ENCODE measurements at places on chromosomes 7 and 10. TPM values are rescaled to one million over a fixed set of nuclear protein-coding genes. Genes with fewer than 3 reads are reported as not detected.
A peak's percentile ranks its signal among the peaks of the same experiment; 100 is the strongest.

GRCh38 chr7:130441408-130441869 is 623 bp upstream of the CEP41 start:
- H3K4me1 ChIP-seq, result no peaks in the 10 kb centered on the region
- no peak for DNase-seq
- no peaks in the 10 kb centered on the region for H3K36me3 ChIP-seq
- H3K27me3 ChIP-seq, result no peaks in the 10 kb centered on the region
- H3K4me3 ChIP-seq, result peak overlapping the region; percentile 81
- H3K27ac ChIP-seq, result no peak overlapping the region

DNA sequence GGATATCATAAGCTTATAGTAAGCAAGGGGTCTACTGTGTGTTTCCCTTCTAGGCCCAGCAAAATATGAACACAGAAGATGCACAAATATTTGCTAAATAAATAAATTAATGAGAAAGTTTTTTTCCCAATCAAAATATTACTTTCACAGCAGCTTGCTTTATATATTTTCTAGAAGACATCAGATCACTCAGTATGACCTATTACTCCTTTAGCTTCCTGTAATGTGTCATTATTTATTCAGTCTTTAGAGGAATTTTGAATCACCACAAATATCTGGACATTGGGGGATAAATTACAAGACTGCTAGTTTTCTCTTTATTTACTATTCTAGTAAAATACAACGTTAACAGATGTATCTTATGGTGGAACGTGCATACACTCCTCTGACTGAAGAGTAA is 765.8 kb upstream of the POM121L12 start:
- no peaks in the 10 kb centered on the region for H3K4me1 ChIP-seq

GRCh38 chr10:59384761-59385160 is 22.4 kb upstream of the FAM13C start:
- no peaks in the 10 kb centered on the region for H3K27me3 ChIP-seq
- H3K4me1 ChIP-seq, result peaks cover 3% of the 10 kb centered on the region
- no peak overlapping the region for H3K4me3 ChIP-seq
- H3K27ac ChIP-seq, result no peak overlapping the region
- H3K36me3 ChIP-seq, result no peaks in the 10 kb centered on the region
- no peak for DNase-seq

DNA sequence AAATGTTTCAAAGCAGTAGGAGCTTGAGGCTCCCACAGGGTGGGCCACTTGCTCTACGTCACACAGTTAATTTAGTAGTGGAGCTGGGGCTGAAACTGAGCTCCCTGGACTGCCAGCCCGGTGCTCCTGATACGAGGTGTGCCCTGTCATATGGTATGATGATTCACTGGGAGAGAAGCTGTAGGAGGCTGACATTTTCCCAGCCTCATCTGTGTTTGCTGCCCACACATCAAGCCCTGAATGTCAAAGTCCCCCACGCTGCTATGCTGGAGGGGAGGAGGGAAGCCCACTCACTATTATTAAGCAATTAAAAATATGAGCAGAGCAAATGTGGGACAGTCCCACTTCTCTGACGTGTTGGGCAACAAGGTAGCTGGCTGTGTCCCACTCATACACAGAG is 81.2 kb upstream of the SORCS3 start:
- no peak overlapping the region for H3K27ac ChIP-seq
- H3K4me3 ChIP-seq, result no peak overlapping the region
- no peaks in the 10 kb centered on the region for H3K27me3 ChIP-seq
- H3K36me3 ChIP-seq, result no peaks in the 10 kb centered on the region
- DNase-seq, result no peak
- no peaks in the 10 kb centered on the region for H3K4me1 ChIP-seq

DNA sequence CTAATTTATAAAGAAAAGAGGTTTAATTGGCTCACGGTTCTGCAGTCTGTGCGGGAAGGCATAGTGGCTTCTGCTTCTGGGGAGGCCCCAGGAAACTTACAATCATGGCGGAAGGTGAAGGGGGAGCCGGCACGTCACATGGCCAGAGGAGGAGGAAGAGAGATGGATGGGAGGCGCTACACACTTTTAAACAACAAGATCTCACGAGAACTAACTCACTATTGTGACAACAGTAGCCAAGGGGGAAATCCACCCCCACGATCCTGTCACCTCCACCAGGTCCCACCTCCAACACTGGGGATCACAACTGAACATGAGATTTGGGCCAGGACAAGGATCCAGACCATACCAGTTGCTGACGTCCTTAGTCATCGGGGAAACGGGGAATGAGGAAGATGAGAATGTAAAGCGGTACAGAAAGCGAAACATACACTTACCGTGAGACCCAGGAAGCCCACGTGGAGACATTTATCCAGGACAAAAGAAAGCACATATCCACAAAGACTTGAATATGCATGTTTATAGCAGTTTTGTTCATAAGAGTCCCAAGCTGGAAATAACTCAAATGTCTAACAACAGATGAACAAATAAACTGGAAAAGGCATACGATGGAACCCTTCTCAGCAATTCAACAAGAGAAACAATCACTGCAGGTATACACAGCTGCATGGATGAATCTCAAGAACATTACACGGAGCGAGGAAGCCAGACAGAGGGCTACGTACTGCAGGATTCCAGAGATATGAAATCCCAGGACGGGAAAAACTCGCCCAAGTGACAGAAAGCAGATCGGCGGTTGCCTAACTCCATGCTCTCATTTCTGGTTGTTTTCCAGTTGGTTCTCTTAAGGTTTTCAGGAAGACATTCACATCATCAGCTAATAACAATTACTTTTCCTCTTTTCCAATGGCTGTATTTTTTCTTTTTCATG is 26.2 kb upstream of the INPP5A start:
- H3K4me1 ChIP-seq, result no peaks in the 10 kb centered on the region
- DNase-seq, result no peak
- no peak overlapping the region for H3K27ac ChIP-seq
- no peaks in the 10 kb centered on the region for H3K36me3 ChIP-seq

- H3K4me3 ChIP-seq, result no peak overlapping the region
- H3K27me3 ChIP-seq, result no peaks in the 10 kb centered on the region
- DNase-seq, result no peak
- no peaks in the 10 kb centered on the region for H3K36me3 ChIP-seq
Measured at GRCh38 chr7:7157177-7157886, 25.0 kb upstream of the C1GALT1 start.

DNA sequence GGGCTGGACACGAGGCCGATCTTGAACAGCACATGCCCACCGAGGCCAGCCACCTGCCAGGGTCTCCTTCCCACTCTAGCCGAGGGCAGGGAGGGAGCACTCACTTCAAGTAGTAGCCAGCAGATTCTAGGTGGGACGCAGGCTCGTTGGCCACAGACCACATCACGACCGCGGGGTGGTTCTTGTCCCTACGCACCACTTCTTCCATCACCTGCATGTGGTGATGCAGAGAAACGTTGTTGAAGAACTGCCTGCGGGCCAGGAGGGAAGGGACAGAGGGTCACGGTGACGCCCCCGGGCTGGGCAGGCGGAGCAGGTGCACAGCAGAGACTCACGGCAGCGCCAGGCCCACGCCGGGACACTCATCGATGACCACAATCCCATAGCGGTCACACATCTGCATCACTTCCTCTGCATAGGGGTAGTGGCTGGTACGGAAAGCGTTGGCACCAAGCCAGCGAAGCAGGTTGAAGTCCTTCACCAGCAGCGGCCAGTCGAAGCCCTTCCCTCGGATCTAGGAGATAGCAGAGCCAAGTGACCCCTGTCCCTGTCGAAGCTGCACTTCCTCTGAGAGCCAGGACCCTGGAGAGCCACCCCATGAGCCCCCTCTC is 7.7 kb downstream of the GUSB start:
- no peak for DNase-seq
- no peak overlapping the region for H3K27ac ChIP-seq
- H3K4me3 ChIP-seq, result no peak overlapping the region
- no peaks in the 10 kb centered on the region for H3K27me3 ChIP-seq

DNA sequence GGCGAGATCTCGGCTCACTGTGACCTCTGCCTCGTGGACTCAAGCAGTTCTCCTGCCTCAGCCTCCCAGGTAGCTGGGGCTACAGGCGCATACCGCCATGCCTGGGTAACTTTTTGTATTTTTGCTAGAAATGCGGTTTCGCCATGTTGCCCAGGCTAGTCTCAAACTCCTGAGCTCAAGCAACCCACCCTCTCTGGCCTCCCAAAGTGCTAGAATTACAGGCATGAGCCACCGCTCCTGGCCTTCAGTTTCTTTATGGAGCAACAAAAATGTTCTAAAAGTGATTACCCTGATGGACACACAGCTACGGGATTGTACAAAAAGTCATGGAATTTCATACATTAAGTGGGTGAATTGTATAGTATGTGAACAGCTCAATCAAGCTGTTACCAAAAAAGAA is 216.0 kb downstream of the CALN1 start:
- DNase-seq, result no peak
- H3K36me3 ChIP-seq, result no peaks in the 10 kb centered on the region
- no peaks in the 10 kb centered on the region for H3K27me3 ChIP-seq

GRCh38 chr7:25192043-25192442 is 36.2 kb downstream of the NPVF start:
- DNase-seq, result no peak
- H3K27ac ChIP-seq, result no peak overlapping the region
- no peaks in the 10 kb centered on the region for H3K36me3 ChIP-seq
- H3K27me3 ChIP-seq, result no peaks in the 10 kb centered on the region
- no peaks in the 10 kb centered on the region for H3K4me1 ChIP-seq

- DNase-seq, result no peak
- H3K36me3 ChIP-seq, result no peaks in the 10 kb centered on the region
- H3K4me3 ChIP-seq, result no peak overlapping the region
- no peaks in the 10 kb centered on the region for H3K27me3 ChIP-seq
- H3K4me1 ChIP-seq, result peaks cover 36% of the 10 kb centered on the region
Measured at GRCh38 chr7:87480386-87480785, 4.9 kb upstream of the ABCB4 start.

DNA sequence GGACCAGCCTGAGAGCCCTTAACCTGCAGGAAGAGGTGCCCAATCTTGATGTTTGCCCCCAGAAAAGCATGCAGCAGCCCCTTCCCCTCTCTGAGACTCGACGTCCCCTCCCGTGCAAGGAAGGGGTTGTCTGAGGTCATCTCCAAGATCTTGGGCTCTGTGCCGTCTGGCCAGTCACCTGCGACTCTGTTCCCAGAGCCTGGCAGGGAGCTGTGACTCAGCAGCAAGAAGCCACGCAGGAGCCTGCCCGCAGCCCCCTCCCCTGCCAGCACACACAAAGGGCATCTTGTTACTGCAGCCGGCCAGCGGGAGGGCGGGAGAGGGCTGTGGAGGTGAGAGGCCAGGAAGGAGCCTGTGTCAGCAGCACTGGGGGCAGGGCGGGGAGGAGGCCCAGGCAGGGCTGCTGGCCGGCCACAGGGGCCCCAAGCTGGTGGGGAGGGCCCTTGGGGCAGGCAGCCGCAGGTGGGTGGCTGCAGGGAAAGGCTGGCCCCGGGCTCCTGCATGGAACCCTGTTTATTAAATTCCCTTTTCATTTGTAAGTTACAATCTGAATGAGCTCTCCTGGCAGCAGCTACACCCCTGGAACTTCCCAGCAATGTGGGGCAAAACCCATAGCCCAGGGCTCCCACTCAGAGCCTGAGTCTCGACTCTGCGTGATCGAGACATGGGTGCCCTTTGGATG is 103.7 kb upstream of the ZMIZ1 start:
- H3K27ac ChIP-seq, result no peak overlapping the region
- no peak for DNase-seq
- H3K4me1 ChIP-seq, result no peaks in the 10 kb centered on the region
- H3K36me3 ChIP-seq, result no peaks in the 10 kb centered on the region

DNA sequence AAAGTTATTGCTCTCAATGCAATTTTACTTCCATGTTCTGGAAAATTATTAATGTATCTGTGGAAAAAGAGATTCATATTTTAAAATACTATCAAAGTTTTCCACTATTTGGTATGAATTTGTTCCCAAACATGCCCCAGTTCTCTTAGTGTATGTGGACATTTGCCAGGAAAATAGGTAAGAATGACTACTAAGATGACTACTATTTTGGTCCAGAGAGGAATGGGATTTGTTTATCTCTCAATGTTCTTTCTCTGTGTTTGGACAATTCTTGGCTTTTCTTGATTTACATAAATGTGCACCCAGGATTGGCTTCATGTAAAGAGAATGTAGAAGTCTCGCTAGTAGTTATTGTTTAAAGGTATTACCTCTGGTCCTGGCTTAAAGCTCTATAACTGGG is 60.3 kb upstream of the POT1 start:
- no peaks in the 10 kb centered on the region for H3K27me3 ChIP-seq
- H3K27ac ChIP-seq, result no peak overlapping the region
- no peaks in the 10 kb centered on the region for H3K4me1 ChIP-seq

GRCh38 chr7:157558061-157558460 is 221.3 kb downstream of the DNAJB6 start:
- DNase-seq, result no peak
- no peak overlapping the region for H3K4me3 ChIP-seq
- H3K27me3 ChIP-seq, result no peaks in the 10 kb centered on the region
- no peaks in the 10 kb centered on the region for H3K4me1 ChIP-seq
- no peaks in the 10 kb centered on the region for H3K36me3 ChIP-seq

DNA sequence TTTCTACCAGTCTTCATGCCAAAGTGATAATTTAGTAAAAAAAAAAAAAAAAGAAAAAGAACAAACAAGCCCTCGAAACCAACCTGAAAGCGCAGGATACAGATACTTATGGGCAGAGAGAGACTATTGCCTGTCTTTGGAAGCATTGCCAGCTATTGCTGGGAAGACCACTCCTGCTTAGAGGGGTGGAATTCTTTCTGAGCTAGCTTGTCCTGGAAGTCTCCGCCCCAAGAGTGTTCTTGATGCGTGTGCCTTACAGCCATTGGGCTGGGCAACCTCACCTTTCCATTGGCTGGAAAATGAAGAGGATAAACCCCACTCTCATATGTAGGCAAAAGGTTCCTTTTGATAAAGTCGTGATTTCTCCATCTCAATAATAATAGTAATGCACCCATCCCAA is 19.9 kb upstream of the INSYN2A start:
- H3K4me1 ChIP-seq, result no peaks in the 10 kb centered on the region
- no peak overlapping the region for H3K4me3 ChIP-seq
- H3K27me3 ChIP-seq, result no peaks in the 10 kb centered on the region
- no peak for DNase-seq
- no peak overlapping the region for H3K27ac ChIP-seq

ZNF32 gene
- total RNA-seq, result 20.4 TPM

ADAMTS14 gene
- total RNA-seq, result 0.09 TPM

EPHB6 gene
- 2.3 TPM for total RNA-seq

SLC18A3 gene
- not detected for total RNA-seq

PLEKHS1 gene
- not detected for total RNA-seq

SYT15 gene
- 0.74 TPM for total RNA-seq

HTR7 gene
- 0.16 TPM for total RNA-seq

NUDT1 gene
- 4.1 TPM for total RNA-seq

MARCHF5 gene
- total RNA-seq, result 14.6 TPM

GSTO2 gene
- 2.3 TPM for total RNA-seq

Data from right lobe of liver (tissue), 6 donors.